HepG2 (cell line): ENCODE measurements at places on chromosomes 11 and 22.

DNA sequence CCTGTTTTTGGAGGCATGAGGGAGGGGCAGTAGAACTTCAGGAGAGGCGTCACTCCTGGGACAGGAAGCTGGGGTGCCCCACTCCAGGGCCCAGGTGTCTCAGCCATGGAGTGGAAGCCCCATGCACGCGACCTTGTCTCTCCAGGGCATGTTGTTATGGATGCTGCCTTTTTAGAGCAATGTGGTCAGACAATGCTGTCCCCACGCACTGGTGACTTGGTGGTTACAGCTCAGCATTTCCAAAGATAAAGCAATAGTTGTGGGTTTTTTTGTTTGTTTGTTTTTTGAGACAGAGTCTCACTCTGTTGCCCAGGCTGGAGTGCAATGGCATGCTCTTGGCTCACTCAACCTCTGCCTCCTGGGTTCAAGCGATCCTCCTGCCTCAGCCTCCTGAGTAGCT lies 22.3 kb downstream of the EIF4G2 start:
- DNase-seq: no peak

GRCh38 chr22:26398741-26399153 lies 30.3 kb upstream of the ASPHD2 start:
- no peak for DNase-seq

DNA sequence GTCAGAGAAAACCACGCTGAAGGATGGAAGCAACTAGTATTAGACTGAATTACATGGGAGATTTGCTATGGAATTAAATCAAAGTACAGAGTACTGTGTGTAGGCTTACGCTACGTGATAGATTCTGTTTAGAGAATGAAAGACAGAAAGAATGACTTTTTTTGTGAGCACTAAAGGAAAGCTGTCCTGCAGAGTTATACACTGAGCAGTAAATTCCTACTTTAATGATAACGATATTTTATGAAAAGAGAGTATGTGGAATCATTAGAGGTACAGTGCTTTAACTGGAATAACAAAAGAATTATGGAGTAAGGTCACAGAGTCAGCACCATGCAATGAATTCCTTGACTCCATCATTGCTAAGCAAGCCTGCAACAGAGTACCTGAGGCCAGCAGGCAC lies 295.3 kb upstream of the SYN3 start:
- no peak for DNase-seq

GRCh38 chr11:64743591-64744543 lies at the start of gene RASGRP2:
Gene RASGRP2 (minus strand): TSS chr11:64744142. CDS start chr11:64742866, 1,276 bp downstream.
- DNase-seq: peak; percentile 28

- peak; percentile 64 for DNase-seq
These were observed 20.9 kb upstream of the UPB1 start for GRCh38 chr22:24474221-24474620.

DNA sequence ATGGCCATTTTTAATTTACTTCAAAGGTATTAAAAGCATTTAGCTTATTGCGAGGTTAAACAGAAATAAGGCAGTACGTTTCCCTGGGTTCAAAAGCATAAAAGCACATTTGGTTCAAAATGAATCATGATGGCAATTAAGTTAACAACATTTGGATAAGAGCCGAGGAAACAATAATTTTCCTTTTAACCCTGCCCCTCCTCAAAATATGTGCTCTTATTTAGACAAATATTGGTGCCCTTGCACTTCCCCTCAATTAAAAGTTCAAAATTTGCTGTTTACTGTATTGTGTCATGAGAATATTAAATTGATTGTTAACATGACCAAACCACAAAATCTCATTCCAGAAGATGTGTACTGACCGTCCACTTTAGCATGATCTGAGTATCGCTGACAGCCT lies 48.7 kb downstream of the VSIG10L2 start:
- DNase-seq: no peak

- no peak for DNase-seq
These were observed 431.3 kb downstream of the MN1 start for GRCh38 chr22:27370269-27370668.

GRCh38 chr11:125593114-125593820 lies 615 bp downstream of the STT3A start:
- DNase-seq: peak; percentile 60

- no peak for DNase-seq
These were observed 46.8 kb downstream of the EMSY start for GRCh38 chr11:76491644-76492043.

DNA sequence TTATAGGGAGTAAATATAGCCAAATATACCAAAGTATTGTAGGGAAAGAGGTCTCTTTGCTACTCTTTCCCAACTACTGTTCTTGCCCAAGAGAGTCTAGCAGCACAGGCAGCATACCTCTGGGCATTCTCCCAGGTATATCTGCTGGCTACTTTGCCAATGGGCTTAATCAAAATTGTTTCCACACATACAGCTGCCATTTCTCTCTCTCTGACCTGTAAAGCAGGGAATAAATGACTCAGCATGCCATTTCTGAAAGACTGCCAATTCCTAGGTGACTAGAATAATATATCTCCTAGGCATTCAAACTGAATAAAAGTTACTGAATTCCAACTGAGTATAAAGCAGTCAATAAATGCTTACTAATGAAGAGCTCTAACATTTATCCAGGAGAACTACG lies 44.6 kb downstream of the RDX start:
- no peak for DNase-seq

DNA sequence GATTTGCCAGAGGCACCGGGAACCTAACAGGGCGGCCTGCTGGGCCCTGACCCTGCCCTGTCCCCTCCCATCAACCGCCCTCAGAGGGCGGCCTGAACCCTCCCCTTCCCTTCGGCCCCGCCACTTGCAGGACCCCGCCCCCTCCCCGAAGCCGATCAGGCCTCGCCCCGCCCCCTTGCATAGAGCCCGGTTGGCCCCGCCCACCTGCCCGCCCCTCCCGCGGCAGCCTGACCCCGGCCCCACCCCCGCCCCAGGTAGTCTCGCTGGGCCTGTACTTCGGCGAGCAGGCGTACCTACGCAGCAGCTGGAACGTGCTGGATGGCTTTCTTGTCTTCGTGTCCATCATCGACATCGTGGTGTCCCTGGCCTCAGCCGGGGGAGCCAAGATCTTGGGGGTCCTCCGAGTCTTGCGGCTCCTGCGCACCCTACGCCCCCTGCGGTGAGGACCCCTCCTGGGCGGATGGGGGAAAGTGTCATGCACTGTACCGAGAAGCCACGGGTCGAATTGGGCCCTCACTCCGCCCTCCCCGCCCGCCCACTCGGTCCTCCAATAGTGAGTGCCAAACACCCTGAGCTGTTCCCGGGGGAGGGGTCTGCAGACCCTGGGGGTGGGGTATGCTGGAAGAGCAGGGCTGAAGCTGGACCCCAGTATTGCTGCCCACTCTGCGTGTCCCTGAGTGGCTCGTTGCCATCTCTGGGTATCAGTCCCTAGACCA lies 94.1 kb downstream of the CACNA1I start:
- no peak for DNase-seq

DNA sequence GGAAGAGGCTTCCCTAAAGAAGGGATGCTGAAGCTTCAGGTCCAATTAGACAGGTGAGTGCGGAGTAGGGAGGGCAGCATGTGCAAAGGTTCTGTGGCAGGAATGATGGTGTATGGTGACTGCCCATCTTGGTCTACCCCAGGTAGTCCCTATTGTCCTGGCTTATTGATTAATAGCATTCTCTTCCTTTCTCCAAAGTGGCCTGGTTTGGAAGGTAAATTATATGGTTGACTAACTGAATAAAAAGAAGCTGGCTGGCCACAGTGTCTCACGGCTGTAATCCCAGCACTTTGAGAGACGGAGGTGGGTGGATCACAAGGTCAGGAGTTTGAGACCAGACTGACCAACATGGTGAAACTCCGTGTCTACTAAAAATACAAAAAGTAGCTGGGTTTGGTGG lies 230.5 kb downstream of the MIAT start:
- no peak for DNase-seq

GRCh38 chr11:97229936-97230335 lies 840.1 kb downstream of the JRKL start:
- DNase-seq: no peak

GRCh38 chr11:118200901-118201680 lies 23.7 kb downstream of the JAML start:
- DNase-seq: no peak

- no peak for DNase-seq
These were observed 9.3 kb upstream of the ARL14EP start for GRCh38 chr11:30313580-30313979.

- no peak for DNase-seq
These were observed 88.0 kb upstream of the E2F8 start for GRCh38 chr11:19328586-19329311.

GRCh38 chr11:1642288-1643145 lies 12.9 kb downstream of the KRTAP5-5 start:
- no peak for DNase-seq

- no peak for DNase-seq
These were observed 79.5 kb downstream of the GAB2 start for GRCh38 chr11:78338138-78338537.

- DNase-seq: no peak
These were observed 173.2 kb downstream of the KIF18A start for GRCh38 chr11:27934830-27935145.

- DNase-seq: no peak
These were observed 10.4 kb downstream of the TMPRSS6 start for GRCh38 chr22:37098976-37099591.

GRCh38 chr22:39684702-39685281 lies 114.2 kb downstream of the CACNA1I start:
- DNase-seq: no peak

DNA sequence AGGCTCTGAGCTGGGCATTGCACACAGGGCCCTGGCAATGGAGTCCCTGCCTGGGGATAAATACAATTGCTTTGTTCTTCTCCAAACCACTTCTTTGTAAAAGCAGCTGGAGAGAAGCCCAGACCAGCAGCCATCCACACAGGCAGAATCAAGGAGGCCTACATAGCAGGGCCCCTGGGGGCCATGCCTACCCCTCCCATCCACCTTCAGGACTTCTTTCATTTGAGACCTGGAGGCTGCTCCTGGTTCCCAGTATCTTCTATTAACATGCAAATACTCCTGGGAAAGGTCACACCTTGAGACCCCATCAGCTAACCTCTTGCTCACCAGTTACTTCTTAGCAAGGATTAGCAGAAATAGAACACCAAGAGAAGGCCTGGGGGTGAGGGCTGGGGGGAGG lies 511.1 kb downstream of the SOX6 start:
- no peak for DNase-seq

DNA sequence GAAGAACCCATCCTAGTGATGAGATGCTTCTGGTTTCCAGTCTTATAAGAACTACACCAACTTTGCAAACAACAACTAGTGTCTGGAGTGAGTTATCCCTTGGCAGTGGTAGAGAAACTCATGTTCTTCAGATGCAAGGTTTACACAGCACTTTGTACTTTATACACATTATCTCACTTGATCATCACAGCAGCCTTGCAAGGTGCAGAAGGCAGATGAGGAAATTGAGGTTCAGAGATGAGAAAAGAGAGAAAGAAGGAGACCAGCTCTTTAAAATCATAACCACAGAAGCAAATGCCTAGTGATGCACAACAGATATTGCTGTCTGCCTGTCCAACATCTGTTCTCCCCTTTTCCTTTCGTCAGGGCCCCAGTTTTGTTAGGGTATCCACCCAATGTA lies 16.7 kb upstream of the CD44 start:
- DNase-seq: no peak

DNA sequence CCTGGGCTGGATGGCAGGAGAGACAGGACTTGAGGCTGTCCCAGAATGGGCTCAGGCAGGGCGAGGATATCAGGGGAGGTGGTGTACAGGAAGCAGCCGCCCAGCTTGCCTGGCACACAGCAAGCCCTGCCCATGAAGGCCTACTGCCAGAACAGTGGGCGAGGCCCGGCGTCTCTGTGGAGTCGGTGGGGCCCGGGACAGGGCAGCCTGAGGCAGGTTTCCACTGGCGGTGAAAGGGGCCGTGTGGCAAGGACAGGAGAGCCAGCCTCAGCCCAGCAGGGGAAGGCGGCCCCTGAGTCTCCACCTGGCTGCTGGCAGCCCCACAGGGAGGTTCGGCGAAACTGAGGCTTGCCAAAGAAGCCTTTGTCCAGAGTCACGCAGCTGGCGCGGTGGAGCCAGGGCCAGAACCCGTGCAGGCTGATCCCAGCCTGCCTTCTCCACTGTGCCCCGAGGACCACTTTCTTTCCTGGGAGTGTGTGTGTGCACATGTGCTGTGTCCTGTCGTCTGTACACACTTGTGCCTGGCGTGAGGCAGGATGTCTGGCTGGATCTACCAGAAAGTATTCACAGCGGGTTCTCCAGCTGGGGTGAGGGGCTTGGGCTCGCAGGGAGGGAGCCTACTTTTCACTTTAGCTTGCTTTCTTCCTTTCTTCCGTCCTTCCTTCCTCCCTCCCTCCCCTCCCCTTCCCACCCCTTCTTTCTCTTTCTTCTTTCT lies 1.2 kb downstream of the TSPO start:
- no peak for DNase-seq

- DNase-seq: no peak
These were observed 147.5 kb downstream of the CRYBB2 start for GRCh38 chr22:25366876-25367466.

- no peak for DNase-seq
These were observed 4.1 kb downstream of the BEST1 start for GRCh38 chr11:61954106-61954850.

DNA sequence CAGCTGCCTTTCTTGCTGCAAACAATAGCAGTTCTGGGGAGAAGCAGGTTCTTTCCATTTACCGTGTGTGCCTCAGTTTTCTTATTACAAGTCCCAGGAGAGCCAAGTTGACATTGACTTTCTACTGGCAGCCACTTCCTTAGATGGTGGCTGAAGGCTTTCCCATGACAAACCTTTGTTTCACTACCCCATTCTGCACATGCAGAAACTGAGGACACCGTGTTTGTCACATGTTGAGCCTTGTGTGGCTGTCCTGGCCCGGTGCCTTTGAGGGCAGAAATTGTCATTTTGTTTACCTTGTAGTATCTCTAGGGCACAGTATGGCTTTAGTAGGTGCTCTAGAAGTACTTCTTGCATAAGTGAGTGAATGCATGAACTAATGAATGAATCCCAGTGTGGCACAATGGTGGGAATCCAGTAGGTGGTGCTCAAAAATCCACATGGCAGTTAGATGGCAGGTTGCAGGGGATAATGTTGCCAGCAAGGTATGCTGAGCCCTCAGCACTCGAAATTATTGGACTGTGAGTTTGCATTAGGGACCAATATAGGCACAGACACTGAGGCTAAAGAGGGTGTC lies 101.6 kb downstream of the CSNK2A3 start:
- no peak for DNase-seq

DNA sequence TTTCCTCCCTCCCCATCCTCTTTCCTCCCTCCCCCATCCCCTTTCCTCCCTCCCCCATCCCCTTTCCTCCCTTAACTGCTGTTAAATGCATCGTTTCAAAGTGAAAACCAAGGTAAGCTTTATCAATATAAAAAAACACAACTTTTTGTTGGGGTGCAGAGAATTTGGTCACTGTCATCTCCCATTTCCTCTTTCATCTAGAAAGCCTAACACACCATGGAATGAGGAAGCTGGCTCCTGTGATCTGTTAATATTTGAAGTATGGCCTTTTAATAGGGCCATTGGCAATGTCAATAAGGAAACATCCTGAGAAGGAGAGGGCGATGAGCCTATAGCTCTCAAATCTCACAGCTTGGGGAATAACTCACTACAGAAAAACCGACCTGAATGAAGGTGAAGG lies 7.0 kb downstream of the EXPH5 start:
- no peak for DNase-seq
